ENCODE measurements at places on chromosomes 12 and 14. TPM values are rescaled to one million over a fixed set of nuclear protein-coding genes. Genes with fewer than 3 reads are reported as not detected.

CLEC1B gene
- total RNA-seq = not detected

HHIPL1 gene
- 0.17 TPM for total RNA-seq

USP30 gene
- total RNA-seq = 9.9 TPM

KRT76 gene
- total RNA-seq = not detected

EID3 gene
- 7.3 TPM for total RNA-seq

ARL6IP4 gene
- 211 TPM for total RNA-seq

OTUB2 gene
- total RNA-seq = 0.47 TPM

SIX6 gene
- not detected for total RNA-seq

CRACR2A gene
- 36.9 TPM for total RNA-seq

CCDC196 gene
- total RNA-seq = not detected

NTS gene
- total RNA-seq = not detected

TMEM106C gene
- total RNA-seq = 111 TPM

ERC1 gene
- total RNA-seq = 24.0 TPM

ESRRB gene
- total RNA-seq = 0.14 TPM

ZNF891 gene
- 4.0 TPM for total RNA-seq

TNFAIP2 gene
- 3.0 TPM for total RNA-seq

LMO3 gene
- not detected for total RNA-seq

ANKRD33 gene
- not detected for total RNA-seq

MYO1H gene
- total RNA-seq = not detected

PSMB5 gene
- total RNA-seq = 49.0 TPM

FAM186B gene
- 0.11 TPM for total RNA-seq

MUCL1 gene
- not detected for total RNA-seq

SYNDIG1L gene
- not detected for total RNA-seq

MANSC4 gene
- total RNA-seq = not detected

SOCS2 gene
- total RNA-seq = 43.3 TPM

KRT71 gene
- not detected for total RNA-seq

SERPINA12 gene
- total RNA-seq = not detected

AICDA gene
- total RNA-seq = not detected

All from activated naive CD8-positive, alpha-beta T cell treated with anti-CD3 and anti-CD28 coated beads, Interleukin-2, amount 10 ng/mL, durations not matched to agents 7 days and 5 days (primary cell).